Substantia nigra (tissue), 51 donors: ENCODE measurements at places on chromosomes 11 and 22.

DNA sequence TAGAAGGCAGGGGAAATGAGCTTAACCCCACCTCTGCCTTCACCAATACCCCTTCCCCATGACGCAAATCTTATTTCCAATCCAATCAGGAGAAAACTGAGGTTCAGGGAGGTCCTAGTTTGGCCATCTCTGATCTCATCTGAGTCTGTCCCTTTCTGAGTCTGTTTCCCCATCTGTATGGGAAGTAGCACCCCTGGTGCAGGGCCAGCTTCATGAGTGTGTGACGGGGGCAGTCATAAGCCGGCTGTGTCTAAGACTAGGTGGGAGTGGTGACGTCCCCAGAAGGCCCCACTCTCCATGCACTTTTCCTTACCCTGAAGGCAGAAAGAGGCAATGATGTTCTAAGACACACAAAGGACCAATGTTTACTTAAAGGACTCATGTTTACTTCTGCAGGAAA, 72.3 kb downstream of the MN1 start:
- no peak for DNase-seq

GRCh38 chr11:495537-495931, 11.5 kb downstream of the RNH1 start:
- no peak for DNase-seq

GRCh38 chr11:68498903-68499883, 38.6 kb downstream of the PPP6R3 start:
- DNase-seq = no peak

- no peak for DNase-seq
Observed at GRCh38 chr22:34914846-34915245, 151.1 kb upstream of the ISX start.

DNA sequence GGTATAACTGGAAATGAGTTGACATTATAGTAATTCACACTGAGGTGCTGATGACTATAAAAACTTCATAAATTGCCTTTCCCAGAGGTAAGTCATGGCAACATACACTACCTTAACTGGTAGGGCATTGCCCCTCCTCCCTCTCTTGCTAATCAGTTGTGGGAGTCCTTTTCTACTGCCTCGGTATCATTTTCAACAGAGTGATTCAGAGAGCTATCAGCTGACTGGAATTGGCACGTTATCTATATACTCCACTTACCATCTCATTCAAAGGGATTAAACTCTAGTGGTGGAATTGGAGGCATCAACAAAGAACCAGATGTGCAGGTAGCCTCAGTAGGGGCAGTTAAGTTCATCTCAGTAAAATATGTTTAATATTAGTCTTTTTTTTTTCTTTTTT, 8.0 kb upstream of the NUP160 start:
- no peak for DNase-seq

GRCh38 chr11:123460012-123460700, 30.1 kb downstream of the GRAMD1B start:
- DNase-seq = no peak

DNA sequence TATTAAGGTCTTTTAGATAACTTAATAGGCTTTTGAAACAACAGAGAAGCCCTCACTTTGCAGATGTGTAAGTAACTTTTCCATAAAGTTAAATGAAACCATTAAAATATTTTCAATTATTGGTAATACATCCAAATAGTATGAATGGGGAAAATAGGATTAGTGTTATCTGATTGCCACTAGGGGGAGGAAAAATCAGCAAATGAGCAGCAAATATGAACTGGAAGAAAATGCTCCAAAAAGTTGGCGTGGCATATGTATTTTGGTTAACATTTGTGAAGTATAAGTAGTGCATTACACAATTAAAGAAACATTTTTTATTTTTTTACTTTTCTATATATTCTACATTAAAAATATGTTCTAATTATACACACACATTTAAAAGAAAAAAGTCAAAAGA, 259.8 kb upstream of the ANO5 start:
- DNase-seq = no peak

- no peak for DNase-seq
Observed at GRCh38 chr11:119062779-119063178, 4.8 kb upstream of the VPS11 start.

- DNase-seq = no peak
Observed at GRCh38 chr11:65135633-65136145, 1.4 kb upstream of the SYVN1 start.

- DNase-seq = no peak
Observed at GRCh38 chr22:50300620-50301257, 6.7 kb downstream of the PLXNB2 start.

GRCh38 chr22:17926516-17926915, 97.8 kb downstream of the MICAL3 start:
- no peak for DNase-seq

GRCh38 chr11:19342036-19342435, 101.3 kb upstream of the E2F8 start:
- DNase-seq = no peak

- no peak for DNase-seq
Observed at GRCh38 chr11:75470476-75471080, 37.6 kb upstream of the KLHL35 start.
